ENCODE measurements at places on chromosomes 5 and 9.

- peak; percentile 11 for DNase-seq
Observed at GRCh38 chr5:57302164-57302563, 128.3 kb downstream of the GPBP1 start.

DNA sequence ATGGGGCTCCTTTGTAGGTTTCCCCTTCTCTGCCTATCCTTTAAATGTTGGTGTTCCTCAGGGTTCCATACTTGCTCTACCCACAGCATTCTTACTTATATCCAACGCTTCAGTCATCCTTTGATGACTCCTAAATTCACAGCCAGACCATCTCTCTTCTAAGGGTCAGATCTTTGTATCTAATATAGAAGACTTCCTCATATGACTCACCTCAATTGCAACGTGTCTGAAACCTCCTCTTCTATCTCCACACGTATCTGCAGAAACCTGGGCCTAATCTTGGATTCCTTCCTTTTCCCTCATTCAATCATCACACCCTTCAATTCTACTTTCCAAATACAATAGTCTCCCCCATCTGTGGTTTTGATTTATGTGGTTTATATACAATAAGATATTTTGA, 68.3 kb downstream of the HMGCR start:
- DNase-seq = no peak

DNA sequence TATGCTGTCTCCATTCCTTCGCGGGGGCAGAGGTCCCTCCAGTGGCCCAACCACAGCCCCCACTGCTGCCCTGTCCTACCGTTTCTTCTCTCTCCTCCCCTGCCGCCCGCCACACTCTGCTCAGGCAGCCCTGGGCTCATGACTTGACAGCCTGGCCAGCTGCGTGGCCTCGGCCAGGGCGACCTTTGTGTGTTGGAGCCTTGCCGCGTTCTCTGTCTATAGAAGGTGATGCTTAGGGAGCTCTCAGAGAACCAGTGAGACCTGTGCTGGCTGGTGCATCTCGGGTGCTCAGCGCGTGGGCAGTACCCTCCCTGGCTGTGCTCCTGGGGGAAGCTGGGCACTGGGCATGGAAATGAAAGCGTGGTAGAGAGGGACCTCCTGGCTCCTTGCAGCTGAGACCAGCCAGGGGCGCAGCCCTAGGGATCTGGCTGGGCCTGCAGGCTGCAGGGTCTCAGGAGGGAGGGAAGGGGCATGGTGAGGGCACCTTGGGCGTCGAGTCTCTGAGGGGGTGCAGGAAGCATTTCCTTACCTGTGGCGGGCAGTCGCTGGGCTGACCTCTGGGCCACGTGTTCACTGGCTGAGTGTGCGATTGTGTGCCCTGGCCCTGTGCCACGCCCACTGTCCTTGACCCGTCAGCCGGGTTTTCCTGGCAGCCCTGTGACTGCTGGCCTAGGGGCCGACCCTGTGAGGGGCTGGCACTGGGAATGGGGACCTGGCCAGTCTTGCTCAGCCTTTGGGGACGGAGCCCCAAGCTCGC, 50.3 kb downstream of the RXRA start:
- no peak for DNase-seq

DNA sequence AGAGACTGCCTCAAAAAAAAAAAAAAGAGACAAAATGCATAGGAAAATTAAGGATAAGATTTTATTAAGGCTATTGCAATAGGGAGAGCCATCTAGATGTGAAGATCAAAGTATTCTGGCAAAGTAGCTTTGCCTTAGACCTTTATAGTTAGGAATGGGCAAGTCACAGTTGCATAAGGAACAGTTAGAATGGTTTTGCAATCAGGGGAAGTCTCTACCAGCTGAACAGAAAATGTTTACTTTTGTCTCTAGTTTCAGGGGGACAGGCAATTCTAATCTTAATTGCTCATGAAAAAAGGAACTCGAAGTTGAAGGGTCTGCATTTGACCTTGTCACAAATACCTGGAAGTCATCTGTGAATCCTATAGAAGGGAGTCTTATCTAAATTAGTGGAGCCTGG, 13.1 kb upstream of the ATP6V1G1 start:
- no peak for DNase-seq

DNA sequence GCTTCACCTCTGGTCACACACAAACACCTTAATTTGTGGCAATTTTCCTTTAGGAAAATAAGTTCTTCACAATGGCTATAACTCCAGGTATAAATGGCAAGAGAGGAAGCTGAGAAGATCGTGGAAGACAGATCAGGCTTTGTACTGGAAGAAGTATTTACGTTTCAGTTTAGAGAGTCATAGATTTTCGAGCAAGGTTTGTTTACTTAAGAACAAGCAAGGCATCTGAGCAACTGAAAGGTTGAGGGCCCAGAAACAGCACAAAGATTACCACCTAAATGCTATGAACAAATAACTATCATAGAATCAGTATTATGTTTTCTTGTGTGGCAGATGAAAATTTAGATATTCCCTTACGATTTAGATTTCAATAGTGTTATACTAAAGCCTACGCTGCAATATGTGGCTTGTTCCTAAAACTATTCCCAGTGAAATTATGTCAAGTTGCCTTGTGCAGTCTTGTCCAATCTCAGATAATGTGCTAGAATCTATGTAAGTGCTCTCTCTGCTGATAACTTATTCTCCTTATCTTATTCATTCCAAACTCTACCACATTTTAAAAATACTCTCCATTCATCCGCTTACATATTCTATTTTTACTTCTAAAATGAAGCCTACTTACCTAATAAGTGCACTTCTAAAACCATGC, 6.7 kb downstream of the SLCO4C1 start:
- no peak for DNase-seq

GRCh38 chr9:100355561-100355960, 2.8 kb upstream of the TEX10 start:
- no peak for DNase-seq

Data from stimulated activated CD4-positive, alpha-beta T cell treated with anti-CD3 and anti-CD28 coated beads, Interleukin-12 subunit alpha, Interleukin-12 subunit beta, amount 100 ng/mL, for 4 hours (primary cell).